Stimulated activated CD4-positive, alpha-beta T cell treated with anti-CD3 and anti-CD28 coated beads, Interleukin-4, amount 100 ng/mL, for 48 hours (primary cell): ENCODE measurements at places on chromosomes 1 and 21.

- DNase-seq = no peak
Observed at GRCh38 chr1:47797575-47797974, 199.6 kb downstream of the TRABD2B start.

DNA sequence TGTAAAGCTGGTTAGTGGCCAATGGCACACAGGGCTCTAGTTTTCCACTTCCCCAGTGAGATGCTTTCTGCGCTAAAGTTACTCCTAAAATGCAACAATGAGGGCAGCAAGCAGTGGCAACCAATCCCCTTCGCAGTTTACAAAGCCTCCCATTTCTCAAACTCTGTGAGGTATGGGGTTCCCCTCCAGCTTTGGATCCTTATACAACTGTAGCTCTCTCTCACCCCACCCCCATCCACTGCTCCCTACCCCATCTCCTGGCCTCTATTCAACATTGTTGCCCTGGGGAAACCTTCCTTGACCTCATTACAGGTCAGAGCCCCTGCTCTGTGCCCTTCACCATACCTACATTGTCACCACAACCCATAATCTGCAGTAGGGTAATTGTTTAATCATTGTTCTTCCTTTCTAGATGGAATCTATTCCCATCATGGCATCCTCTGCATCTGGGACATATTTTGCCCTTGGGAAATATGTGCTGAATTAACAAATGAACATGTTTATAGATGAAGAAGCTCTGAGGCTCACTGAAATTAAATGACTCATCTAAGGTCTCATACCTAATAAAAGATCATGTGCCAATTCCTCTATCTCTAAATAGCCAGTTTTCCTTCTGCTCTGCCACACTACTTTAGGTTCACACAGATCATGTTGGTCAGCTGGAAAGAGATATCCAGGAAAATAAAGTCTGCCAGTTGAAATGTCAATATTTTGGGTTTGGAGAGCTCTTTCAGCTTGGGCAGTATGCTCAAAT lies 12.6 kb downstream of the KIAA0040 start:
- DNase-seq = no peak

DNA sequence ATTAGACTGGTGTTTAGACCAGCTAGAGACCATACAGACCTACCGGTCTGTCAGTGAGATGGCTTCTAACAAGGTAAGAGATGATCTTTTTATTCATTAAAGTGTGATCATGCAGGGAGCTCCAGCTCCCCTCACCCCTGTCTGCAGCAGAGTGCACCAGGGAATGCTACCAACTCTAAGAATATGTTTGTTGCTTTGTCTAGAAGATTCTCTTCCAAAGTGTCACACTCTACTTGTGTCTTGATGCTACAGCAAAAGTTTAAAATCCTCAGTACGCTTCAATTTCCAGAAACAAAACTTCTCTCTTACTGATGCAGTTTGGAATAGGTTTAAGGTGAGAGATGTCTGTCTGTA lies 201.4 kb upstream of the SGIP1 start:
- DNase-seq = no peak

DNA sequence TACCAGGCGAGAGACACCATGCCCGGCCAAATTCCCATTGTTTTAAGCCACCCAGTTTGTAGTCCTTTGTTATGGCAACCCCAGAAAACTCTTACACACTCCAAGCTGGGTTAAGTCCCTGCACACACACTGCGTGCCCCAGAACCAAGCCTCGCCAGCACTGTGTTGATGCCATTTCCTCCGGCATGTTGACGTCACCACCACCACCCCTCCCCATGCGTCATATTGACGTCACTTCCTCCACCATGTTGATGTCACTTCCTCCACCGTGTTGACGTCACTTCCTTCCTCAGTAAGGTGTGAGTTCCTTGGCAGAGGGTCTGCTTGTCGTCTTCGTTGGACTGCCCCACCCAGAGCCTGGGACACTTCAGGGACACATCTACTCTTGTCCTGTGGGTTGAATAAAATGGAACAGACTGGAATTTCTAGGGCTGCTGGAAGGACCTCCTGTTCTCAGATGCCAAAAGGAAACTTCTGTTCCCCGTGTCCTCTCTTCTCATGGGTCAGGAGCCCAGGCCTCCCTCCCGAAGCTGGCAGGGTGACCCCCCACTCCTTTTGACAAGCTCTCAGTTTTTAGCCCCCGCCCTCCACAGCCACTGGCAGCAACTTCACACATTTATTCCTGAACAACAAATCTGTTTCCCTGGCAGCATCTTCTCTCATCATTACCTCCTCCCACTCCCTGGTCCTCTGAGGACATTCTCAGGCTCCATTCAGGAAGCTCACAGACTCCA lies 643.3 kb downstream of the NPHP4 start:
- DNase-seq = no peak

DNA sequence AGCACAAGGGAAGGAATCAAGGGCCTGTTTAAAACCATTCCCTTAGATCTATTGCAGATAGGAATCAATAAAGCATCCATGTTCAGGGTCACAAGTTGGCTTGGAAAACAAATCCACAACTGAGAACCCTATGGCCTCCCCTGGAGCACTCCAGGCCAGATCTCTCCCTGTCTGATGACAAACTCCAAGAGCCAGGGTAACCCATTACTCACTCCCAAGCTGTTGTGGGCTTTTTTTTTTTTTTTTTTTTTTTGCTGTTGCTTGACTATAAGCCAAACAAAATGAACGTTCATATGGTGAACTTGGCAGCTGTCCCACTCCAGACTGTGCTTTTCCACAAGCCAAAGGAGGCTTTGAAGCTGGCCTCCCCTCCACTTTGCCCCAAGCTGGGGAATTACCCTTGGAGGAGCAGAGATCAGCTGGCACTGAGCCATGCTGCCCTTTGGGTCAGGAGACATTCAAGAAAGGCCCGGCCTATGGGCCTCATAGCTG lies 35.7 kb upstream of the VAV3 start:
- no peak for DNase-seq

GRCh38 chr1:154474802-154475201 lies 27.2 kb upstream of the TDRD10 start:
- DNase-seq = no peak

GRCh38 chr1:104699433-104699832 lies 949.7 kb downstream of the AMY1C start:
- DNase-seq = no peak
